ENCODE measurements at places on chromosomes 5 and 9.

- no peak for DNase-seq
- no peak overlapping the region for H3K4me3 ChIP-seq
- H3K27me3 ChIP-seq: no peaks in the 10 kb centered on the region
- no peak overlapping the region for H3K27ac ChIP-seq
- H3K36me3 ChIP-seq: no peaks in the 10 kb centered on the region
Observed at GRCh38 chr5:54727874-54728587, 210.5 kb downstream of the SNX18 start.

- no peak for DNase-seq
- H3K36me3 ChIP-seq: peaks cover 8% of the 10 kb centered on the region
- no peaks in the 10 kb centered on the region for H3K27me3 ChIP-seq
- no peaks in the 10 kb centered on the region for H3K4me1 ChIP-seq
- no peak overlapping the region for H3K4me3 ChIP-seq
- peak overlapping the region; percentile 65 for H3K27ac ChIP-seq
Observed at GRCh38 chr9:128102861-128103588, 24.5 kb downstream of the PTGES2 start.

DNA sequence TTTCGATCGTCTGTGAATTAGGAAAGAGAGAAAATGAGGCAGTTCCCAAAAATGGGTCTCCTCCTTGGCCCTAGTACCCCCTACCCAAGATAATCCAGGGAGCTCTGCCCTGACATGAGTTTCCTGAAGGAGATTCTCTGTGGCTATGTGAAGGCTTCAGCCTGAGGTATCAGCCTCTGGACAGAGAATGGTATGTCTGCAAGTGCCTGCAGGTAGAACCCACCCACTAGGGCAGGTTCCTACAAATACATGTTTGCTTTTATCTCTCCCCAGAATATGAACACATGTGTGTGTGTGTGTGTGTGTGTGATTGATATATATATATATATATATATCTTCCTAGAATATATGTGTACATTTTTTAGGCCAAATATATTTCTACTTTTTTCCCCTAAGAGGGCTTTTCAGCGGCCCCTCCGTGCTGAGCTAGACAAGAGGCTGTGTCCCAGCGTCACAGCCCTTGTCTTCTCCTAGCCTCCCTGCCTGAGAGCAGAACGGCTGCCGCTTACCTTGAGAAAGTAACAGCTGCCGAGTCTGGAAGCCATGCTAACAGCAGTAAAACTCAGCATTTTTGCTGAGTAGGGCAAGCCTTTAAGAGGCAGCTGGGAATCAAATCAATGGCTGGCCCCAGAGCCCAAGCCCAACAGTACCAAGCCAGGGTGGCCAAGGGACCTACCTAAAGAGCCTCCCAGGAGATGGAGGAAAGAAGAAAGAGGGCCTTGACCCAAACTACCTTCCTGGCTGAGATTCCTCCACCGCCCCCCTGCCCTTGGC, 2.1 kb downstream of the BRINP1 start:
- no peaks in the 10 kb centered on the region for H3K36me3 ChIP-seq
- peak overlapping the region; percentile 29 for H3K27ac ChIP-seq
- H3K4me3 ChIP-seq: peak overlapping the region; percentile 78
- no peaks in the 10 kb centered on the region for H3K4me1 ChIP-seq

DNA sequence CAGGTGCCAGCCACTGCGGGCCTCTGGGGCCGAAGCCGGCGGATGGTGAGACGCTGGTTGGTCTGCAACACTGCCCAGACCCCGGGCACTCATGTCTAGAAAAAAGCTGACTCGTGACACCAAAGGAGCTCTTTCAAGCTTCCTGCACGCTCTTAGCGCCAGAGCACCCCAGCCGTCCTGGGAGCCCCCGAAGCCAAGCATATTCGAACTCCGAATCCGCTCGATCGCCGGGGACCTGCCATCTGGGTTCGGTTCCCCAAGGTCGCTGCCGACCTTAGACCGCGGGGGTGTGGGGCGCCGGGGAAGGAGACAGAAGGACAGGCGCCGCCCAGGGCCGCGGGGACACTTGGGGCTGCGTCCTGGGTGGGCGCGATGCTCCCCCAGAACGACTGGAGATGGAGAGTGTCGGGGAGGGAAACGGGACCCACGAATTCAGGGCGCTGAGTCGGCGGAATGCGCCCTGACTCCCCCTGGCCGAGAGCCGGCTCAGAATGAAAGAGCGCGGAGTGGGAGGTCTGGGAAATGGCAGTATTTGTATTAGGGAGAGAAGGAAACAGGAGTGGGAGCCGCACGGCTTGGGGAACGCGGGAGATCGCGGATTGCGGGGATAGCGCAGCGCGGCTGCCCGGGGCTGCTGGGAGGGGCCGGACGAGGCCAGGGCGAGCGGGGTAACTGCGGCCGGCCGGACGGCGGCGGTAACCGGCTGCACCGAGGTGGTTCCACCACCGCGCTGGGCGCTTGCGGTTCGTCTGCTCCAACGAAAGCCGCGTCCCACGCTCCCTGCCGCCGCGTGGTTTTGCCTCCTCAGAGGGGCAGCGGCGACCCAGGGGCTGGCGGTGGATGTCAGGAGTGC, 20.1 kb upstream of the MARCHF6 start:
- peak overlapping the region; percentile 63 for H3K4me3 ChIP-seq
- H3K27me3 ChIP-seq: no peaks in the 10 kb centered on the region
- no peaks in the 10 kb centered on the region for H3K36me3 ChIP-seq
- H3K4me1 ChIP-seq: no peaks in the 10 kb centered on the region

DNA sequence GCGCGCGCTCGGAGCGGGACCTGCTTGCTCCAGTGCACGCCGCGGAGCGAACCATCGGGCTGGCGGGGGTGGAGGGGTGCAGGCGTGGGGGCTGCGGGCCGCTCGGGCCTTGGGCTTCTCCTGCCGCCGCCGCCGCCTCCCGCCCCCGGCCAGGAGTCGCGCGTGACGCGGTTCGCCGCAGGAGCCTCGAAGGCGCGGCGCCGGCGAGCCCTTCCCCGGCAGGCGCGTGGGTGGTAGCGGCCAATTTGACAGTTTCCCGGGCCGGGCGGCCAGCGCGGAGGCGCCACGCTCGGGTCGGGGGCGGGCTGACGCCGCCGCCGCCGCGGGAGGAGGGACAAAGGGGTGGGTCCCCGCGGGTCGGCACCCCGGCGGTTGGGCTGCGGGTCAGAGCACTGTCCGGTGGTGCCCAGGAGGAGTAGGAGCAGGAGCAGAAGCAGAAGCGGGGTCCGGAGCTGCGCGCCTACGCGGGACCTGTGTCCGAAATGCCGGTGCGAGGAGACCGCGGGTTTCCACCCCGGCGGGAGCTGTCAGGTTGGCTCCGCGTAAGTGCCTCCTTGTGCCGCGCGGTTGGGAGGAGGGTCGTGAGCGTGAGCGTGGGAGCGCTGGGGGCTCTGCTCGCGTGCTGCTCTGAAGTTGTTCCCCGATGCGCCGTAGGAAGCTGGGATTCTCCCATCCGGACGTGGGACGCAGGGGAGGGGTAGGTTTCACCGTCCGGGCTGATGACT, at the start of gene TJP2:
Gene TJP2, plus strand, starts transcription at position 387 of the 725 bp plus-strand sequence. Its CDS starts 96 bp downstream, at position 483.
- DNase-seq: peak; percentile 34
- no peaks in the 10 kb centered on the region for H3K36me3 ChIP-seq
- H3K27me3 ChIP-seq: no peaks in the 10 kb centered on the region
